ENCODE measurements at places on chromosomes 1 and 21.

- no peak for DNase-seq
Observed at GRCh38 chr1:154157520-154158306, 2.8 kb upstream of the NUP210L start.

GRCh38 chr1:20385630-20386029 lies 95.0 kb downstream of the VWA5B1 start:
- no peak for DNase-seq

GRCh38 chr1:223750730-223751570 lies 38.6 kb downstream of the CAPN2 start:
- DNase-seq: no peak

GRCh38 chr1:109573785-109574184 lies 25.4 kb downstream of the GNAI3 start:
- no peak for DNase-seq

DNA sequence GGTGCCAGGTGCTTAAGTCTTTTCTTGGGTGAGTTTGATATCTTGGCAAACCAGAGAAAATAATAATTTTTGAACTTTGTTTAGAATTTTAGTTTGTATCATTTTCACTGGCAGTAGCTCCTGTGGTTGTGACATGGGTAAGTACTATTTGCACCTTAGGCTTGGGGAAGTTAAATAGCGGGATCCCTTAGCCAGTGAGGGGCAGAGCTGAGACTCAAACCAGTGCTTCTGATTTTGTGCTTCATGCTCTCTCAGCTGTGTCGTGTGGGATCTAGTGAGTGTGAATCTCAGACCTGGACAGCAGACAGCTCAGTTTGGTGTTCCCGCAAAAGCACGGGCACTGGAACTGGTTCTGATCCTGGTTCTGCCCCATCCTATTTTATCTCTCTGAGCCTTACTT lies 9.6 kb downstream of the PRCC start:
- no peak for DNase-seq

- no peak for DNase-seq
Observed at GRCh38 chr1:2913091-2913490, 108.2 kb upstream of the ACTRT2 start.

GRCh38 chr1:55618199-55618598 lies 403.0 kb upstream of the USP24 start:
- no peak for DNase-seq

GRCh38 chr1:232110281-232111090 lies 483.9 kb downstream of the DISC1 start:
- DNase-seq: no peak

DNA sequence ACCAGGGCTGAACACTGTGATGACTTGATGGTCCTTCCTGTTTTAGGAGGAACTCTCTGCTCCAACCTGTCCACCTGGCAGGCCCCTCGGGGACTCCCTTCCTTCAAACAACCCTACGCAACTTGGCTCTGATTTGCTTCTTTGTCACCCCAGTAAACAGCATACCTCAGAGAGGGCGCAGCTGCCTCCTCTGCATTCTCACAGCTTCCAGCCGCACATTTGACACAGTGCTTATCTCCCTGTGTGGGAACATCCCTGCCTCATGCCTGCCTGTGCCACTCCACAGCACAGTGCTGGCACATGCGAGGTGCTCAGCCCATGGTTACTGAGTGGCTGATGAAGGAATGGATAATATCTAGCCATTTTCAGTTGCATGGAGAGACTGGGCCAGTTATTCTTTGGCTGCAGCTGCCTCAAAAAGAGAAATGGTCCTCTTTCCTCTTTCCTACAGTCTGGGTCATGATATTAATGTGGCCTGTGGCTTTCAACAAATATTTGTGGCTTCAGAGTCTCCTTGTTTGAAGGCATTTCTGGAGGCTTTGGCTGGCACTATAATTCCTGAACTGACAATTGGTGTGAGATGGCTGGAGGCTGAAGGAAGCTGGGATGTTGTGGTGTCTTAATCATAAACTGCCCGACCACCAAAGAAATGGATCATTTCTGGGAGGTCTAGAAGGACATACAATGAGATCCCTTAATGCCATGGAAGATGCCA lies 77.9 kb downstream of the TENT5C start:
- DNase-seq: no peak

DNA sequence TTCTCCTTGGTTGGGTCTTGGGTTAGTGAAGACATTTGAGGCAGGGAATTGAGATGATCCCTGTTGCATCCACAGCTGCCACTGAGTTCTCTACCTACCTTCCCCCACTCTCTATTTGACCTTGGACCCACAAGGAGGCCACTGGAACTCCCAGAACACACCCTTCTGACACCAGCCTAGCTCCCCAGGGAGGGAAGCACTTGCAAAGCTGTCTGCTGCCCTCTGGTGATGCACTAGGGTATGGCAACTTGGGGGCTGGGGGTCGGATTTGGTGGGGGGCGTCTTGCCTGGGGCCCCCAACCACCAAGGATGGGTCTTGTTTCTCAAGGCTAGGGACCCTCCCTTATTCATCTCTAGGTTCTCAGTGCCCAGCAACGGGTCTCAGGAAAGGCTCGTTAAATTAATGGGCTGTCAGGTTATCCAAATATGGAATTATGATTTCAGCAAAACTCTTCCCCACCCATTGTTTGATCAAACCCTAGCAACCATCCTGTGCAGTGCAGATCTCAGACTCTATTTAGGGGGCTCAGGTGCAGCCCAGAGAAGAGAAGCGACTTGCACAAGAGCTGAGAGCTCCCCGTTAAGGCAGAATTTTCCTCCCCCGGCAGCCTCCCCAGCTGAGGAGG lies 177.8 kb upstream of the KLHDC7A start:
- no peak for DNase-seq

GRCh38 chr21:14916676-14917141 lies 148.1 kb downstream of the NRIP1 start:
- DNase-seq: no peak

DNA sequence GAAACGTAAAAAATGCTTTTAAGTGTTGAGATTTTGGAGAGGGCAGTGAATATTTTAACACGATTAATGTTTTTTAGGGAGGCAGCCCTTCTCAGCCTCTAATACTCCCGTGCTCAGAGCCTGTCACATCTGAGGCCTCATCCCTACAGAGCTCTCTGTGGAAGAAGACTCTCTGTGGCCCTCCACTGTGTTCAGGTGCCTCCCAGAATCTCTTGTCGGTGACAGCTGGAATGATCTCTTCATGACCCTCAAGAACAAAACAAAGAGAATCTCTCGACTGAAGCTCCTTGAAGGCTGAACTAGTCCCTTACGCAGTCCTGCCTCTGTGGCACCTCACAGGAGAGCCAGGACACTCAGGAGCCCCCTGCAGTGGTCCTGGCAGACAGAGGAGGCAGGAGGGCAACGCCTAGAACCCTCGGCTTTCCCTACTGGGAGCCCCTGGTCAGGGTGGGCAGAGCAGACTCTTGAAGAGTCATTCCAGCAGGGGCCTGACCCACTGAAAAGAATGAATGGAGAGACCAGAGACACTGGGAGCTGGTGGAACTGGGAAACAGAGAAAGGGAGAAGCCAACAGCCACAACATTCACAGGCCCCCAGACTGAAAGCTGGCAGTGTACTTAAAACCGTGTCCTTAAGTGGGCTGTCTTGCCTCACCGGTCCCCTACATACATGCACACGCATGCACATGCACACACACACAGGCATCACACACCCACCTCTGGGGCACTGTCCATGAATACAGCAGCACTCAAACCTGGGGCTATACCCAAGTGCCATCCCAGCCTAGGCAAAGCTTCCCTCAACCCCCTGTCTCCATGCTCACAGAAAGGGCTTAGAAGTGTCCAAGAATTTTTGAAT lies 67.5 kb upstream of the ANGPTL1 start:
- no peak for DNase-seq

- no peak for DNase-seq
Observed at GRCh38 chr1:66402194-66402593, 131.8 kb upstream of the SGIP1 start.

All from cortex of kidney (tissue), 1 donor.